Stimulated activated CD4-positive, alpha-beta T cell treated with anti-CD3 and anti-CD28 coated beads, Interleukin-15, amount 100 ng/mL, for 48 hours (primary cell): ENCODE measurements at places on chromosomes 5 and 9.
A peak's percentile ranks its signal among the peaks of the same experiment; 100 is the strongest.

DNA sequence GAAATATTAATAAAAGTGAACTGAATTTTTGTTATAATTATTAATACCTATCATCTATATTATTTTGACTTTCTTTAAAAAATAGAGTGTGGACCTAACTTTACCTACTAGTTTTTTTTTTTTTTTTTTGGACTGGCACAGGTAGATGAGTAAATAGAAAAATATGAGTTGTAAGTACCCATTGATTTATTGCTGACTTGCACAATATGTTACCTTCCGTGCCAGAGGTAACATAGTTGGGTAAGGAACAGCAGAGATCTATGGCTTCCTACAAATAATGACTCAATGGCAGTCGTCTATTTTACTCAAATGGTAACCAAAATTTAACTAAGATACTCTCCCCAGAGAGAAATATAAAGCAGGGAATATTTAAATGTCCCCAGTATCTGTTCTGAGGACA is 1212.8 kb downstream of the PTPRD start:
- DNase-seq, result no peak

DNA sequence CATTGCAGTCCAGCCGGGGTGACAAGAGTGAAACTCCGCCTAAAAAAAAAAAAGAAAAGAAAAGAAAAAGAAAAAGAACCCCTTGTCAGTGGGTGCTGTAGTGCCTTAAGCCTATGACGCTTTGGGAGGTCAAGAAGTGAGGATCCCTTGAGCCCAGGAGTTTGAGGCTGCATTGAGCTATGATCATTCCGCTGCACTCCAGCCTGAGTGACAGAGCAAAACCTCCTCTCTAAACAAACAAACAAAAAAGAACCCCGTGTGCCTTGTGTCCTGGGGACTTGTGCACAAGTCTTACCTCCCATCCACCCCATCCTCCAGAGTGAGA is 33.5 kb upstream of the STXBP1 start:
- DNase-seq, result no peak

- DNase-seq, result peak; percentile 12
Measured at GRCh38 chr5:175895686-175896102, 24.3 kb downstream of the CPLX2 start.

GRCh38 chr5:100313657-100314056 is 221.5 kb upstream of the FAM174A start:
- no peak for DNase-seq

DNA sequence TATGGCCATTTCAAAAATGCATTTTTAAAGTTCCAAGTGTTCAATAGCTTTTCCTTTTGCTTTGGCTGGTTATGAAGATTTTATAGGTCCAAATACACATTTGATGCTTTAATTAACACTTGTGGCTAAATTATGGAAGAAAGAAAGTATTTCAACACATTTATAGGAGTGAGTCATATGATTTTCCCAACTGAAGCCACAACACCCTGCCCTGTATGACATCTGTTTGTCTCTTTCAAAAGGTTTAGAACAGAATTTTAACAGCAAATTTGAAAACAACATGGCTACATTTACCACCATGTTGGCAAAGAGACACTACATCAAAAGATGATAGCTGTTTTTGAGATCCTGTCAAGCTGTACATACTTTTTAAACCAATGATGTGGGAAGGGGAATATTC is 99.4 kb downstream of the TMEM174 start:
- no peak for DNase-seq

DNA sequence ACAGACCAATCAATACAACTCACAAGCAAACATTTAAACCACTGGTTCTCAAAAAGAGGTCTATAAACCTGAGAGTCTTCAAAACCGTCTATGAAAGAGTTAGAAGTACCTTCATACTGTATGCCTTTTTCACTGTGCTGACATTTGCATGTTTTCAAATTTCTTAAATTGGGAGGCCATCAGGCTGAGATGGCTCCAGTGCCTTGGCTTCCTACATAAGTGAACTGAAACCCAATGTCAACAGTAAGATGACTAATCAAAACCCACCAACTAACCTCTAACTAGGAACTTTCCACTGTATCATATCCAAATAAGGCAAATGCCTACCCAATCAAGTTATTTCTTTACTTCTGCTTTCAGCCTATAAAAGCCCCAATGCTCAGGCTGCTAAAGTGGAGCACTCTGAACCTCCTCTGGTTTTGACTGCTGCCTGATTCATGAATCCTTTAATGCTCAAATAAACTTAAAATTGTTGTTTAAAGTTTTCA is 35.1 kb downstream of the FAM13B start:
- DNase-seq, result peak; percentile 4

- no peak for DNase-seq
Measured at GRCh38 chr5:165981671-165982070, 2309.8 kb upstream of the WWC1 start.

DNA sequence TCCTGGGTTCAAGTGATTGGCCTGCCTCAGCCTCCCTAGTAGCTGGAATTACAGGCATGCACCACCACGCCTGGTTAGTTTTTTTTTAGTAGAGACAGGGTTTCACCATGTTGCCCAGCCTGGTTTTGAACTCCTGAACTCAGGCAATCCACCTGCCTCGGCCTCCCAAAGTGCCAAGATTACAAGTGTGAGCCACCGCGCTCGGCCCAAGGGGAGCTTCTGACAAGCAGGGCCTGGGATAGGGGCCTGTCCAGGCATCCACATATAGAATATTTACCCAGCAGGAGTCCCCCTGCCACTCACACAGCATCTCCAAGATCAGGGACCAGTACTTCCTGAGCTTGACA is 10.1 kb downstream of the IRF1 start:
- DNase-seq, result no peak

DNA sequence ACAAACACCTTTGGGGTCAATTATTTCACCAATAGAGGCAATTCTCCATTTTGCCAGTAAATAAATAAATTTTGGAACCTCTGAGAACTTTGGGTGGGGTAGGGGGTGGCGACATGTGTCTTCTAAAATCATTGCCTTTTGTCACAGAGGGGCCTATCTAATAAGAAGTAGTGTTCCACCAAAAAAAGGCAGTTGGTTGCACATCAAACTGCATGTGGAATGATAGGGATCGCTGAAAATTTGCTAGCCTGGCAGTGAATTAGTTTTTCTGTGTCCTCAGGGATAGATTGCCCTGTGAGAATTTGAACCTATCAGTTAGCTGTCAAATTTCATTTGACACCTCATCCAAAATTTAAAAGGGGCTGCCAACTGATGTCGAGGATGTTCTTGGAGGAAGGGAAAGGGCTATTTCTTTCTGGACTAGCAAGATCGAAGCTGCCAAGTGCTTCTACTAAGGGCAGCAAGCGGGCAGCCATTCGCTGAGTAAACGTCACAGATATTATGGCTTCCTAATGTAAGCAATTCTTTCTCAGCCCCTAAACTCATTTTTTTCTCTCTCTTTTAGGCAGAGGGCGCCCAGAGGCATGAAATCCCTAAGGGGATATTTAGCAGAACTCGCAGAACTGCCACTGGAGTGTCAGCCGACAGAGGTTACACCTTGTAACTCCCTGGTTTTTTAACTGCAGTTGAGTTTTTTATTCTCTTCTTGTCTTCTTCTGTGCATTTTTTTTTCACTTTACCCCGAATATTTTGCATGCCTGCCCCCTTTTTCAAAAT is 2208.1 kb upstream of the WWC1 start:
- no peak for DNase-seq

DNA sequence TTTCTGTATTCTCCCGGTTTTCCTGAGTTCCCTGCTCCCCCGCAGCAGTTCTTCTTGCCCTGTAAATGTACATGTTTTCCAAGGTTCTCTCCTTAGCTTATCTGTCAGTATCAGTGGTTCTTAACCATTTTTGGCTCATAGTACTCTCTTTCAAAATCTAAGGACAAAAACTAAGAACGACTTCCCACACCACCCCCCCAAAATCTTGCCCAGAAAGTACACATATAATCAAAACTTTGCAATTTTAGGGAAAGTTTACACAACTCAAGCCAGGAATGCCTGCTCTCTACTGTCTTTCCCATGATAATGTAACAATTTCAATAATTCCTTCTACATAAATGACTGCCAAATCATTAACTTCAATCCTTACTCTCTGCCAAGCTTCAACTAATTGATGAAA is 4.5 kb downstream of the DCAF12 start:
- DNase-seq, result no peak

DNA sequence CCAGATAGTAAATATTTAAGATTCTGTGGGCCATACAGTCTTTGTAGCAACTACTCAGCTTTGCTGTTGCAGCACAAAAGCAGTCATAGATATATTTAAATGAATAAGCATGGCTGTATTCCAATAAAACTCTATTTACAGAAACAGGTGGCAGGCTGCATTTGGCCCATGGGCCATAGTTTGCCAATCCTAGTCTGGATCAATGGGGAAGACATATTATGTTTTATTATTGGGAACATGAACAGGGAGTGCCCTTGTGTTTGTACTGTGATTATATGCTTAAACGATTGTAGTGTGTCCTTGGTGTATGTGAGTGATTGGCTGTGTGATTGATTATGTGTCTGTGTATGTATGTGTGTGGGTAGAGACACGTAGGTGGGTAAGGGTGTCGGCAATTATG is 12.0 kb upstream of the CCL27 start:
- DNase-seq, result no peak

DNA sequence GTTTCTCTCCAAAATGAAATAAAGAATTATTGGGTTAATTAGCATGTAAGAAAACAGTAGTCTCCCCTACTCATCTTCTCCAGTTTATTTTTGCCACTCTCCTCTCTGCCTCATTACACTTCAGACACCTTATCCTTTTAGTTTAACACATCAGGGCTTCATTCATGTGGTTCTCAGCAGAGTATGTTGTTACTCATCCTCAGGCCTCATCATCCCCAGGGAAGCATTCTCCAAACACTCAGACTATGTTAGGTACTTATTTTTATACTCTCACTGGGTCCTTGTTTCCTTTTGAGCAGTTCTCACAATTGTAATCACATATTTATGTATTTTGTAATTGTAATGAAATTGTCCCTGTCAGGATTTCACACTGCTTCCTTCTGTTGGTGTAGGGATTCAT is 470.5 kb downstream of the PDE4D start:
- DNase-seq, result no peak

GRCh38 chr5:180109920-180110319 is 38.4 kb upstream of the RNF130 start:
- DNase-seq, result no peak

DNA sequence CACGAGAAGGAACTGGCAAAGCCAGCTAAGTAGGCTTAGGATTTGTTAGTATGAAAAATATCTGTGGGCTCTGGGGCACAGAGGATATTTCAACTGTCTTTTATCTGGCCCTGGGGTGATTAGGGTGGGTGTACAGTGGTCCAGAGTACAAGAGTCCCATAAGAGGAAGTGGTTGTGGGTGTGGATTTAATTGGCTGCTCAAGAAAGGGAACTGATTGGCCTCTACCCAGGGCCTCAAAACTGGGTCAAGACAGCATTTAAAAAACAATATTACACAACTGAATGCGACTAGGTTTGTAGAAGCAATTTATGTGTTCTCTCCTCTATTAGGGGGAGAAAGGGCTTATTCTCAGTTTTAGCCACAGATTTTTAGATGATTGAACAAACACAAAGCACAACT is 1353.4 kb upstream of the WWC1 start:
- no peak for DNase-seq

DNA sequence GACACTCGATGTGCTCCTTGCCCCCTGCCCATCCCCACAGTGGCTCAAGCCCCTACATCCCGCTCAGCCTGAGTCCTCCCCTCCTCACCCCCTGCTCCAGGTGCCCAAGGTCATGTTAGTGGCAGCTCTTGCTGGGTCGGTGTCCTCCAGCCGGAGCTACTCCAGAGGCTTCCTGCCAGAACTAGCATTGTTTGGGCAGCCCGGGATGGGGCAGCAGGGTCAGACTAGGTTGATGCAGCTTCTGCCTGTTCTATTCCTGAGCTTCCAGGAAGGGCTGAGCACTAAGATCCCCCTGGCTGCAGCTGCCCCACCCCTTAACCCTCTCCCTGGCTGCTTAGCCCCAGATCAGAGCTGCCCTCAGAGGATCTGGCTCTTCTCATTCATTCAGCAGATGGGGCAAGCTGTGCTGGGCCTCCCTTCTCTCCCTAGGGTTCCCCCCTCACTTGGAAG is 671 bp downstream of the RGS14 start:
- no peak for DNase-seq

- DNase-seq, result no peak
Measured at GRCh38 chr9:133401588-133401987, 16.2 kb downstream of the REXO4 start.

GRCh38 chr5:137563646-137564397 is 64.7 kb upstream of the SPOCK1 start:
- DNase-seq, result no peak

DNA sequence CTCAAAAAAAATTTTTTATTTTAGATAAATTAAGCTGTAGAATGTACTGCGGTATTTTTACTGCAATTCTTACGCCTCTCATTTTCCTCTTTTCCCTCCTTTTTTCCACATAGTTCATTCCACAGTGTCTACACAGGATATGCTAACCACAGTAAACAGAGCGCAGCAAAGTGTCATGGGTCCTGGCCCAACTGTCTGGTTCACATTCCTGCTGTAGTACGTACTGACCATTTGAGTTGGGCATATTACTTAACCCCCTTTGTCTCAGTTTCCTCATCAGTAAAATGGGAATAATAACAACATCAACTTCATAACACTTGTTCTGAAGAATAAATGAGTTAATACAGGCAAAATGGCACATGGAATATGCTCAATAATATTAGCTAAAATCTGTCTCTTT is 41.6 kb downstream of the SLC44A1 start:
- no peak for DNase-seq

- DNase-seq, result no peak
Measured at GRCh38 chr5:65098393-65098792, 329.7 kb downstream of the CWC27 start.

- no peak for DNase-seq
Measured at GRCh38 chr5:146851133-146851532, 27.4 kb downstream of the PPP2R2B start.
